Breast epithelium (tissue), 4 donors: ENCODE measurements at places on chromosomes 3 and 15.

GRCh38 chr3:67301556-67301955 is 303.4 kb downstream of the KBTBD8 start:
- DNase-seq, result no peak

DNA sequence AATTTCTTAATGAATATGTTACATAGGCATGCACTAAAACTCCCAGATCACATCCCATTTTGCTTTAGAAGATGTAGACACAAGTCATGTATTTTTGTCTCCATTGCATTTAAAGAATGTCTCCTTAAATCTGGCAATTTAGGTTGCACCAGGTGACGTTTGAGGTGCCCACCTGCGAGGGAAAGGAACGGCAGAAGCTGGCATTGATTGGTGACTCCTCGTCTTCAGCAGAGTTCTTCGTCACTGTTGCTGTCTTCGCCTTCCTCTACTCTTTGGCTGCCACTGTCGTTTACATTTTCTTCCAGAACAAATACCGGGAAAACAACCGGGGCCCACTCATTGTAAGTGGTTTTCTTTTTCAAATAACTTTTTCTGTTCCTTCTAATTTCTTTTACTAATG is 96.1 kb upstream of the SNTN start:
- DNase-seq, result no peak

DNA sequence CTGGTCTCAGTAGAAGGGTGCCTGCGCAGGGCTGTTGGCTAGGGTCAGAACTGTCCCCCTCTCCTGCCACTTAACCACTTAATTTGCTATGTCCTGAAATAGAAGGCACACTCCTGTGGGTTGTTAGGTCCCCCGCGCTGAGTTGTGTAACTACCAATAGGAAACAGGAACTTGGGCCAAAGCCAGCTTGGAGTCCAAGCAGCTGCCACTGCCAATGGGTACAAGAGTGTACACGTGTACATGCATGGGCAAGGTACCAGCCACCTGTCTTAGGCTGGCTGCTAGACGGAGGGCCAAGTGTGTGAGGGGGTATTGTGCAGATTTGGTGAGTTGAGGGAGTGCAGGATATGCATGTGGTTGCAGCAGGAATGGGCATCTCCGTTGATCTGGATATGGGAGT is 29.7 kb upstream of the POLG start:
- no peak for DNase-seq

- DNase-seq, result no peak
These were observed 271.7 kb upstream of the GBE1 start for GRCh38 chr3:82033186-82033585.

DNA sequence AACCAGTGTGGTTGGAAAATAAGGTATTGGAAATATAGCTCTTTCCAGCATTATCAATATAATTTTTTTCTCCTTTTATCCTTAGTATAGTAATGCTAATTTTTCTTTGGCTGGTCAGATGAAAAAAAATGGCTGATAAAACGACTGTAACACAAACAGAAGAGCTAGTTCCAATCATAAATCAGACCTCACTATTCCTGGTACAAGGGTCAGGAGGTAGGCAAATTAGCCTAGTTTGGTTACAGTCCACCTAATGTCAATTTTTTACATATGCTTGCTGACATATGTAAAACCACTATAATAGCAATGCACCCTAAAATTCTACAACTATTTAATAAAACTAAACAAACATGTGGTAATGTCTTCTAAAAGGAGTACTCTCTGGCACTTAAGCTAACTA is 19.9 kb upstream of the VPS39 start:
- no peak for DNase-seq

- DNase-seq, result no peak
These were observed 150.5 kb upstream of the POU1F1 start for GRCh38 chr3:87426918-87427317.

GRCh38 chr3:20215636-20216035 is 29.6 kb upstream of the SGO1 start:
- no peak for DNase-seq

- no peak for DNase-seq
These were observed 268.3 kb downstream of the UACA start for GRCh38 chr15:70494852-70495571.

DNA sequence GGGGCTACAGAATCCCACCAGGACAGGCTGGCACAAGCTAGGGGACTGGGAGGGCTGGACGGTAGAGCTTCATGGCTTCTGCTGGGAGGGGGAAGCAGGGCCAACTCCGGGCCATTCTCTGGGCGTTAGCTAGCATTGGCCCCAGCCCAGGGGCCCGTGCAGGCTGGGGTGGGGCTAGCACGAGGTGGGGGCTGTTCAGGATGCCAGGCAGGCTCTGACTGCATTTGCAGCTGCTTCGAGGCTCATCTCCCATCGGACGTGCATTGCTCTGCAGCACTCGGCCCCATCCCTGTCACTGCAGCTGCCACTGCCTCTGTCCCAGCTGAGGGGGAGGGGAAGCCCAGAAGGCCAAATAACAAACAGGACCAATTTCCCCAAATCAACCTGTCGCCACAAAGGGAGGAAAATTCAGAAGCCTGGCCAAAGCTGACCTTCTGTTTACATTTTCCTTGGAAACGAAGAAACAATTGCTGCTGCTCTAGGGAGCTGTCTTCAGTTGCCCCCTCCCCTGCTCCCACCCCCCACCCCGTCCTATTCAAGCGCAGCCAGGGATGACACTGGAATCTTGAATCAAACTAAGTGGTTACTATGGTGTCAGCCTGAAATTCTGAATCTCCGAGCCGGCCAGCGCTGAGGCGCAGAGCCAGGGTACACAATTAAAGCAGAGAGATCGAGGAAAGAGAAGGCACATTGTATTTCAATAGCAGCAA is 138.8 kb upstream of the PRR20G start:
- DNase-seq, result no peak

DNA sequence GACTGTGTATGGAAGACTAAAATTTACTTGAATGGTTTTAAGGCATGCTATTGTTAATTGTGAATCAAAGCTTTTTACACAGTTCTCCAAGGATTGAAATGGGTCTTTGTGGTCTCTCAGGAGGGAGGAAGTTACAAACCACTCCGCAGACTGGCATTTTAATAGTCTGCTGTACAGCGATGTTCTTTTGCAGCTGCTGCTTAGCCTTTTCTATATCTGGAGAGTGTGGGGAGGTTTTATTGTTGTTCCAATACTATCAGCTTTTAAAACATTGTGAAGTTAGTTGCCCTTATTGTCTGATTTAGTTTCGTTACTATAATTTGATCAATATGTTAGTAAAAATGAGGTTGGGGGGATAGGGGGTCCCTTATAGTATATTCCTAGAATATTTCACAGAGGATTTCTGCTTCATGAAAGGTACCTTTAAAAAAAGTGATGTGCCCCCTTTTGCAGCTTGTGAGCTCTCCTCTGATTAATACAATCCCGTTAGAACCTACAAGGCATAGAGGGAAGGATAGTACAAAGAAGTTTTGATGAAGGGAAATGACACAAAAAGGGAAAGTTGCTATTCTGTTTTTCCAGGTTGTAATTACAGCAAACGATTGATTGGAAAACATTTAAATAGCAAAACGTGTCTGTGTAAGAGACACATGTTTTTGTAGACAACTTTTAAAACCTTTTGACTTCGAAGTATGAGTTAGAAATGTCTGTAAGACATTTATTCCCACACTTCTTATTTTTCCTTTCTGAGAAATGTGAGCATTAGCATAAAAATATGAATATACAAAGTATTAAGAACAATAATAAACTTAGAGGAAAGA is 158.3 kb upstream of the CGNL1 start:
- DNase-seq, result no peak

- DNase-seq, result no peak
These were observed 28.0 kb upstream of the TEX9 start for GRCh38 chr15:56337084-56337725.
